ENCODE measurements at places on chromosomes 7 and 10. TPM values are rescaled to one million over a fixed set of nuclear protein-coding genes. Genes with fewer than 3 reads are reported as not detected.

C10orf62 gene
- 0.32 TPM for total RNA-seq

PRRT4 gene
- 0.11 TPM for total RNA-seq

AKR1C8 gene
- not detected for total RNA-seq

PIK3AP1 gene
- total RNA-seq, result 0.26 TPM

RGS10 gene
- 32.7 TPM for total RNA-seq

FAM25A gene
- not detected for total RNA-seq

FLNC gene
- 18.4 TPM for total RNA-seq

PAPOLB gene
- total RNA-seq, result 0.39 TPM

ITPRID1 gene
- not detected for total RNA-seq

TAS2R41 gene
- total RNA-seq, result not detected

PHKG1 gene
- total RNA-seq, result 4.6 TPM

TRIM24 gene
- total RNA-seq, result 10.7 TPM

PRPS1L1 gene
- total RNA-seq, result not detected

BTBD16 gene
- not detected for total RNA-seq

EGFR gene
- total RNA-seq, result 84.5 TPM

GSTO2 gene
- 11.0 TPM for total RNA-seq

PANK1 gene
- total RNA-seq, result 9.1 TPM

VAX1 gene
- total RNA-seq, result not detected

SH2D4B gene
- total RNA-seq, result not detected

FAM25G gene
- total RNA-seq, result not detected

TBATA gene
- total RNA-seq, result not detected

PNLIP gene
- total RNA-seq, result not detected

CALHM1 gene
- not detected for total RNA-seq

ZKSCAN5 gene
- 12.4 TPM for total RNA-seq

GIMAP5 gene
- total RNA-seq, result not detected

TUBB8 gene
- total RNA-seq, result not detected

C1QL3 gene
- total RNA-seq, result not detected

UPK3BL2 gene
- total RNA-seq, result 0.54 TPM

LEP gene
- 0.11 TPM for total RNA-seq

CDHR1 gene
- total RNA-seq, result 0.11 TPM

SLC26A5 gene
- total RNA-seq, result not detected

PCDH15 gene
- total RNA-seq, result not detected

GFRA1 gene
- total RNA-seq, result 22.7 TPM

CLCN1 gene
- total RNA-seq, result not detected

IFIT1B gene
- not detected for total RNA-seq

ZNF365 gene
- total RNA-seq, result 2.6 TPM

CLRN3 gene
- total RNA-seq, result not detected

All from articular chondrocyte of knee joint (primary cell).